Neuronal stem cell (in vitro differentiated cells): ENCODE measurements at places on chromosomes 3 and 15.

- peaks cover 6% of the 10 kb centered on the region for H3K27me3 ChIP-seq
- peak overlapping the region; percentile 14 for H3K4me3 ChIP-seq
- no peaks in the 10 kb centered on the region for H3K36me3 ChIP-seq
- no peak for DNase-seq
- peaks cover 2% of the 10 kb centered on the region for H3K4me1 ChIP-seq
These were observed 5.1 kb upstream of the ZSCAN2 start for GRCh38 chr15:84595660-84596059.

GRCh38 chr3:149009732-149010131 lies 18.4 kb downstream of the GYG1 start:
- no peak for DNase-seq
- H3K4me1 ChIP-seq, result peaks cover 1% of the 10 kb centered on the region
- no peak overlapping the region for H3K27ac ChIP-seq
- H3K36me3 ChIP-seq, result peaks cover 32% of the 10 kb centered on the region

DNA sequence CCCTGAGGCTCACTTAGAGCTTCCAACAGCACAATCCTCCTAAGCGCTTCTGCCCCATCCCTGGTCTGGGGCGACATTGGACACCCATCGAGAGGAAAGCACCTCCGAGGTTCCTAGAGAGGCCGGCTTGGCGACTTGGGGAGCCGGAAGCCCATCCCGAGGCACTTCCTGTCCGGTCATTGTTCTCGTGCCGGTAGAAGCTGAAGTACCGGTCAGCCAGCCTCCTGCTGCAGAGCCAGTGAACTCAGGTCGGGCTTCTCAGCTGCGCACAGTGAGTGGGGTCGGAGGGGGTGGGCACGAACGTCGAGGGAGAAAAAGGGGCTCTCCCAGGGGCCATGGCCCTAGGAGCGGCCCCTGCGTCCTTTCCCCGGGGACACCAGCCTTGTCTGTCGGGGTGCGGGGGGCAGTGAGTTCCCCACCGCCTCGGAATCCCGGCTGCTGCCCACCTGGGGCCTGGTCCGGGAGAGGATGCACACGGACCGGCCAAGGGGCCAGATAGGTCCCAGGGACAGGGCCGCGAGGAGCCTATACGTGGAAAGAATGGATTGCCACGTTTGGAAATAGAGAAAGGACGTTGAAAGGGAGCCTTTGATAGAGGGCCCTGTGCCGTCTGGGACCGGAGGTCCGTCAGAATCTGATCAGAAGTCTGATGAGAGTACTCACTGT lies at the start of gene ZNF35:
ZNF35 (plus strand) TSS at position 169 of the 666 bp plus-strand sequence. CDS start 2,336 bp downstream, outside the sequence.
- H3K4me1 ChIP-seq, result peaks cover 2% of the 10 kb centered on the region
- no peaks in the 10 kb centered on the region for H3K27me3 ChIP-seq
- peak within 1 kb of the TSS; percentile 65 for H3K4me3 ChIP-seq
- H3K36me3 ChIP-seq, result peaks cover 76% of the 10 kb centered on the region
- no peak within 1 kb of the TSS for H3K27ac ChIP-seq
- peak; percentile 85 for DNase-seq

- H3K4me1 ChIP-seq, result no peaks in the 10 kb centered on the region
- no peaks in the 10 kb centered on the region for H3K27me3 ChIP-seq
- DNase-seq, result peak; percentile 45
- H3K4me3 ChIP-seq, result peak overlapping the region; percentile 80
- H3K36me3 ChIP-seq, result no peaks in the 10 kb centered on the region
These were observed 226.6 kb upstream of the AZI2 start for GRCh38 chr3:28575100-28575745.

DNA sequence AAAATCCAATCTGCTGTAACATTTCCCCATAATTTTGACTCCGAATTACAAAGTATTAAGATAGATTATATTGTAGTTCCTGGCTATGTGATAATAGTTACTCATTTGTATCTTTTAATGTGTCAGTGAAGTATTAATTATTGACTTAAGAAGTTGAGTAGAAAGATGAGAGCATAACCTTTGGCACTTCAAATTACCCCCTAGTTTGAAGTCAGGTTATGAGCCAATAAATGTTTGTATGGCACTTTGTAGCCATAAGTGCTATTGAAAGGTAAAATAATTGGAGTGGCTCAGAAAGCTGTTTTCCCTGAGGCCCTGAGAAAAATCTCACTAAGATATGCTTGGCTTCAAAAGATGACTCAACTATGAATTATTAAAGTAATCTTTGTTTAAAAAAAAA lies 31.0 kb downstream of the IREB2 start:
- H3K36me3 ChIP-seq, result peaks cover 19% of the 10 kb centered on the region
- H3K27ac ChIP-seq, result no peak overlapping the region
- H3K4me3 ChIP-seq, result no peak overlapping the region
- no peaks in the 10 kb centered on the region for H3K4me1 ChIP-seq
- no peak for DNase-seq

DNA sequence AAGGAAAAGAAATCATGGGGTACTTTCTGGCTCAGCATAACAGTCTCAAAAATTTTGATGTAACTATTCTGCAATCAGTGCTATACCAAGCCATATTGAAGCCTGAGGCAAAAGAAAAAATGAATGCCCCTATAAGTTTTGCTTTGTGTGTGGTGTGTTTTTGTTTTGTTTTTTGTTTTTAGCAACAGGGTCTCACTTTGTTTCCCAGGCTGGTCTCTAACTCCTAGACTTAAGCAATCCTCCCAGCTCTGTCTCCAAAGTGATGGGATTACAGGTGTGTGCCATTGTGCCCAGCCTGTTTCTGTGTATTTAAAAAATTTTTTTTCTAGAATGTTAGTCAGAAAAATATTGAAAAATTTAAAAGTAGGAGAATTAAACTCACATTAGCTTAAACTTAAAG lies 93.2 kb downstream of the ZNF280D start:
- H3K36me3 ChIP-seq, result no peaks in the 10 kb centered on the region
- H3K27ac ChIP-seq, result no peak overlapping the region
- peak; percentile 5 for DNase-seq
- H3K27me3 ChIP-seq, result no peaks in the 10 kb centered on the region
- no peak overlapping the region for H3K4me3 ChIP-seq

DNA sequence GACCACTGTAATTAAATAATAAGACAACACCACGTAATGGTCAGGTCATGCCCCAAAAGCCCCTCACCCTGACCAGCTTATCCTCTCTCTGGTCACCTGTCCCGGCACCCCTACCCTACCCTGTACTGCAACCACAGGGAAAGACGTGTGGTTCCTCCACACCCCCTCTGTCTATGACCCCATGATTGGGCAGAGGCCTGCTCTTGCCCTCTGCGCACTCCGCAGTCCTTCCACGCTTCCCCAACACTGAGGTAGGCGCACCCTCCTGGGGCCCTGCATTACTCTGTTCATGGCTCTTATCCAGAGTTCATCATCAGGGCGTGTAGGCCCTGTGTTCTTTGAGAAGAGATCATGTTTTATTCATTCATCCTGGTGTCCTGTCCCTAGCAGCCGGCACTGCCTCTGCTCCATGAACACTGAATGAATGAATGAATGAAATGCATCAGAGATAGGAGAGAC lies 33.8 kb downstream of the MGLL start:
- no peaks in the 10 kb centered on the region for H3K4me1 ChIP-seq
- no peak overlapping the region for H3K27ac ChIP-seq
- no peaks in the 10 kb centered on the region for H3K36me3 ChIP-seq
- no peak for DNase-seq
- no peak overlapping the region for H3K4me3 ChIP-seq
- H3K27me3 ChIP-seq, result no peaks in the 10 kb centered on the region

GRCh38 chr15:77864211-77865105 lies 213.1 kb downstream of the TBC1D2B start:
- no peaks in the 10 kb centered on the region for H3K27me3 ChIP-seq
- no peak for DNase-seq
- no peaks in the 10 kb centered on the region for H3K36me3 ChIP-seq

GRCh38 chr3:185421577-185422232 lies 58.8 kb downstream of the MAP3K13 start:
- H3K4me3 ChIP-seq, result no peak overlapping the region
- H3K4me1 ChIP-seq, result peaks cover 2% of the 10 kb centered on the region
- no peaks in the 10 kb centered on the region for H3K27me3 ChIP-seq
- H3K36me3 ChIP-seq, result no peaks in the 10 kb centered on the region
- no peak for DNase-seq

DNA sequence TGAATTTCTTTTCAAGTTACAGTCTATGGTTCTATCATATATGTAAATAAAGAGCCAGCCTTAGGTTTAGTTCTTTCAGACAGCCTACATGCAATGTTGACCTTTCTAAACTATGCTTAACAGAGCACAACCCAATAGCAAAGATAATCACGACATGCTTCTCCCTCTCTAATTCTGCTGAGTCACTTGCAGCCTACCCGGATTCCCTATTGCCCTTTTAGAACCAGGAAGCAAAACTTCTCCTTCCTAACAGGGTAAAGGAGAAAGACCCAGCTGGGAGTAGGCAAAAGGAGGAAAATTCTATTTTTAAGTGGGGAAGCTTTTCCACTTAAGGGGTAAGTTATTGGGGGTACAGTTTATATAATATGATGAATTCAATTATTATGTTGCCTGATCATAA lies 79.3 kb downstream of the SLC7A14 start:
- H3K4me3 ChIP-seq, result no peak overlapping the region
- H3K4me1 ChIP-seq, result no peaks in the 10 kb centered on the region
- H3K27ac ChIP-seq, result no peak overlapping the region
- no peaks in the 10 kb centered on the region for H3K27me3 ChIP-seq
- no peaks in the 10 kb centered on the region for H3K36me3 ChIP-seq

GRCh38 chr3:55156851-55157650 lies 229.2 kb upstream of the LRTM1 start:
- DNase-seq, result no peak
- H3K4me1 ChIP-seq, result peaks cover 4% of the 10 kb centered on the region
- H3K36me3 ChIP-seq, result no peaks in the 10 kb centered on the region
